OCI-LY7 (cell line): ENCODE measurements at places on chromosomes 5 and 9.

GRCh38 chr9:94922098-94922607 lies 195.7 kb downstream of the AOPEP start:
- no peak for DNase-seq

- no peak for DNase-seq
These were observed 709.2 kb upstream of the DMAC1 start for GRCh38 chr9:8508671-8509290.

GRCh38 chr9:136722969-136723356 lies 10.6 kb downstream of the DIPK1B start:
- no peak for DNase-seq

DNA sequence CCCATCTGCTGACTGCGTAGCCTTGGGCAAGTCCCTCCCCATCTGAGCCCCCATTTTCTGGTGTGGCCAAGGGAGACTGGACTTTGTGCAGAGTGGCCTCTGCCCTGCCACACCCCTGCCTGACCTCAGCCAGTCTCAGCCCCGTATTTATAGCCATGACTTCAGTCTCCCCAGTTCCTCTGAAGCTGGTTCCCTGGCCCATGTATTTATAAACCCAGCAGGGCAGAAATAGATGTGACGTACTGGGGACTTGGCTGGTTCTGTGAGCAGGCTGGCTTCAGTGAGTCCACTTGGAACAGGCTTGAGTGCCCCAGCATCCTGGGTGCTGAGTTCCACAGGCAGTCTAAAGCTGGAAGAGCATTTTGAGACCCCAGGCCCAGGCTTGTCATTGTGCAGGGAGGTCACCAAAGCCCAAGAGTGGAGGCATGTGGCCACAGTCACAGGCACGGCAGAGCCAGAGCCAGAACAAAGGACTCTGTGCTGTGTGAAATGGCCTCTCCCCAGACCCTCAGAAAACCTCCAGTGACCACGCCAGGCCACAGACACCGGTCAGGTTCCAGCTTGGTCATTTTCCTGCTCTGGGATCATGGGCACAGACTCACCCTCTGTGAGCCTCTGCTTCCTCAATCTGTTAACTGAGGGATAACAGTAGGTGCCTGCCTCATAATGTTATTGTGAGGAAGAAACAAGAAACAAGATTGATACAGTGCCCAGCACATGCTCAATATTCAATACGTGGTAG lies 30.4 kb upstream of the SYNPO start:
- DNase-seq = no peak

DNA sequence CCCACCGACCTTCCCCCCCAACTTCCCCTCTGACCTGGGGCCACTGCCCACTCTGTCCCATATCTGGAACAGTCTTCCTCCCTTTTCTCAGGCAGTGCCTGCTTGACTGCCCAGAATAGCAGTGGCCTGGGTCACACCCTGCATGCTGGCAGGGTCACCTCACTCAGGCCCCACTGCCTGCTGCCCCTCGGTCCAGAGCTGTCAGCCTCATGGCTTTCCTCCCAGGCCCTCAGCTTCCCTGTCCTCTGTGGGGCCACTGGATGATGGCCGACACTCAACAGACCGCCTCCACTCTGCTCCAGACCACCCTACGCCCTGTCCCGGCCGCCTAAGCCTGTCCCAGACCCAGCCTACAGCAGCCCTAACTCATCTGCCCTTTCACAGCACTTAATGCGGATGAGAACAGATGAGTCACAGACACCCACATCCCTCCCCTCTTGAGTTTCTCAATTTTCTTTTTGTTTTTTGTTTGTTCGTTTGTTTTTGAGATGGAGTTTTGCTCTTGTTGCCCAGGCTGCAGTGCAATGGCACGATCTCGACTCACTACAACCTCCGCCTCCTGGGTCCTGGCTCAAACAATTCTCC lies 5.9 kb downstream of the PNPLA7 start:
- DNase-seq = no peak
